CD4-positive, alpha-beta T cell treated with Interleukin-17A for 1 hour (primary cell): ENCODE measurements at places on chromosomes 4 and X.

DNA sequence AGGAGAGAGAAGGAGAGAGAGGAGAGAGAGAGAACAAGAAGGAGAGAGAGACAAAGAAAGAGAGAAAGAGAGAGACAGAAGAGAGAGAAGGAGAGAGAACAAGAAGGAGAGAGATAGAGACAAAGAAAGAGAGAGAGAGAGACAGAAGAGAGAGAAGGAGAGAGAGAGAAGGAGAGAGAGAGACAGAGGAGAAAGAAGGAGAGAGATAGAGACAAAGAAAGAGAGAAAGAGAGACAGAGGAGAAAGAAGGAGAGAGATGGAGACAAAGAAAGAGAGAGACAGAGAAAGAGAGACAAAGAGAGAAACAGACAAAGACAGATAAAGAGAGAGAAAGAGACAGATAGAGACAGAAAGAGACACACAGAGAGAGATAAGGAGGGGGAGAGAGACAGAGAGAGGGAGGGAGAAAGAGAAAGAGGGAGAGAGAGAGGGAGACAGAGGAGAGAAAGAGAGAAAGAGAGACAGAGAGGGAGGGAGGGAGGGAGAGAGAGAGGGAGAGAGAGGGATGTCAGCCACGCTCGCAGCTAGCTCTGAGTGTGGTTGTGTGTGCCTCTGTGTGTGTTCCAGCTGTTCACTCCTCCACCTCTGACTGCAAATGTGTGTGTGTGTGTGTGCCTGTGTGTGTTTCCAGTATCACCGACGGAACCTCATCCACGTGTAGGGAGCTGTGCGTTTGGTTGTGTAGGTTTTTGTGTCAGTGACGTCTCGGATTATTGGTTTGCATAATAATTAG lies 105.8 kb downstream of the CRLF2 start:
- DNase-seq, result no peak

- DNase-seq, result no peak
Observed at GRCh38 chrX:134727363-134727762, 69.1 kb upstream of the PLAC1 start.

- DNase-seq, result no peak
Observed at GRCh38 chr4:19623866-19624265, 627.8 kb upstream of the SLIT2 start.

GRCh38 chrX:20989361-20989760 lies 384.9 kb upstream of the CNKSR2 start:
- no peak for DNase-seq

DNA sequence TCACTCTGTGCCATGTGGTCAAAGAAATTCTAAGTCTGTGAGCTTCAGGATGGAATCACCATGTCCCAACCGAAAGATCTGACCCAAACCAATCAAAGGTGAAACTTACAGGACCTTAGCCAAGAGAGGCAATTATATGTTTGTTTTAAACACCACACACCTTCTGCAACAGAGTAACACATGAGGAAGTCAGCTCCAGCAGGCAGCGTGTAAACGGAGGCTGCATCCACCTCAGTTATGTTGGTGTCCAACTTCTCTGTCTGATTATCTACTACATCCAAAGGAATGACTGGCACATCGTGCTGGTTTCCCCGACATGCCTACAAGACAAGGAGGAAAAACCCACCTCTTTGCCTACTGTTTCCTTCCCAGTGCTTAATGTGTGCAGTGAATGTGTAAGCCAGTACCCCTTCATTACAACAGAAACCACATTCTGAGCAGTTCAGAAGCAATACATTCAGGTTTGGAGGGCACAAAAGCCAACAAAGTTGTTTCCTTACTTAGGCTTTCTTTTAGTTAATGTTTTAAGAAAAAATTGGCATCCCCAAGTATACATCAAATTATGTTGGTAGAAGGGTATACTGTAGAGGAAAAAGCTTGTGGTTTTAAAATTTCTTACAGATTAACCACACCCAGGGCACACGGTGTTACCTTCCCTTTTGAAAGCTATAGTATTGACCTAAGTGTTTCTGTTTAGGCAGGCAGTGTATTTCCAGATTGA lies 12.4 kb downstream of the CASP6 start:
- DNase-seq, result peak; percentile 45

GRCh38 chr4:15914291-15914690 lies 24.2 kb downstream of the FGFBP1 start:
- no peak for DNase-seq

- DNase-seq, result no peak
Observed at GRCh38 chrX:100695302-100695701, 36.6 kb downstream of the SYTL4 start.

- DNase-seq, result no peak
Observed at GRCh38 chr4:138948918-138949317, 66.7 kb upstream of the NOCT start.

- no peak for DNase-seq
Observed at GRCh38 chr4:81589262-81589661, 117.6 kb upstream of the RASGEF1B start.

DNA sequence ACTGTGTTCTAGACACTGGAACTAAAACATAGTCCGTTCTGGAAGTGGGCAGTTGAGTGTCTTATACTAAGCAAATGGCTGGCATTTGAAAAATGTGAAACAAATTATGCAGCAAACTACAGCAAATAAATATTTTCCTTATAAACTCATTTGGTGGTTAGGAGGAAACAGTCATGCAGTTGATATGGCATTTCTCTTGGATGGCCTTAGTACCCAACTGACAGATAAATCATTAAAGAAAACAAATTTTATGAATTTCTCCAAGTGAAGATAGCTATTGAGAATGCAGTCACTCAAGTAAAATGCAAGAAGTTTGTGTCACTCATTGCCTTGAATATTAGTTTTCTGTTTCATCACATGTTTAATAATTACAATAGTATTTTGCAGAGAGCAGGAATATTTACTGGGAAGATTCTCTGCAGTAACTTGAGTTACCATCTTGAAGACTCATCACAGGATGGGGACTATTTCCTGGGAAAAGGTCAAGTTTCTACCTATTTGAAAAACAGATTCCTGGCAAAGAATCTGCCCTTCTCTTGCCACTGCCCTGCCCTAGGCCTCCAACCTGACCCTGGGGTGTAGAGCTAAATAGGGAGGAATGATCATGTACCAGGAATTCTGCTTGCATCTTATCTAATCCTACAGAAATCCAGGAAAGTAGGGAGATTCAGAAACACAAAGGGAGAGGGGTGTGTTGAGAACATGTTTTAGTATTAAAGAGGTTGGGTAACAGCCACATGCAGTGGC lies 105.9 kb downstream of the SH3RF1 start:
- DNase-seq, result no peak

GRCh38 chrX:45783002-45783401 lies 582.3 kb upstream of the DIPK2B start:
- no peak for DNase-seq

GRCh38 chr4:188552741-188553275 lies 413.6 kb downstream of the TRIML1 start:
- no peak for DNase-seq

- peak; percentile 0 for DNase-seq
Observed at GRCh38 chrX:109533005-109533404, 3.6 kb upstream of the NXT2 start.

- peak; percentile 12 for DNase-seq
Observed at GRCh38 chrX:53440621-53441517, 6.7 kb upstream of the HSD17B10 start.

DNA sequence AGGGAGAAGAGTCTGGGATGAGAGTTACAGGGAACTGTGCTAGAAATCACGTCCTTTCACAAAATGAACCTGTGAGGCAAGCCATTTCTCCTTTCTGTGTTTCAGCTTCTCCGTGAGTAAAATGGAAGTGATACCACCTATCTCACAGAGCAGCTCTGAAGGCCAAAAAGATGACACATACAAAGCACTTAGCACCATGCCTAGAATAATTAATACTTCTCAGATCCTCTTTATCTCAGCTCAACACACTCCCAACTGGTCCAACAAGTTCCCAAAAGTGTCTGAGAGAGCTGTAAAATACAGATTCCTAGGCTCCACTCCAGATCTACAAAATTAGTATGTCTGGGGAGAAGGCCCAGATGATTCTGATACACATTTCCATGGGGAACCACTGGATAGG lies 38.3 kb downstream of the LHFPL1 start:
- DNase-seq, result no peak

- no peak for DNase-seq
Observed at GRCh38 chr4:133938061-133938460, 263.5 kb downstream of the PABPC4L start.

- no peak for DNase-seq
Observed at GRCh38 chr4:86497131-86497530, 97.0 kb upstream of the PTPN13 start.

GRCh38 chrX:5780821-5781220 lies 447.8 kb downstream of the NLGN4X start:
- no peak for DNase-seq

- no peak for DNase-seq
Observed at GRCh38 chrX:11530621-11531020, 135.1 kb downstream of the ARHGAP6 start.

DNA sequence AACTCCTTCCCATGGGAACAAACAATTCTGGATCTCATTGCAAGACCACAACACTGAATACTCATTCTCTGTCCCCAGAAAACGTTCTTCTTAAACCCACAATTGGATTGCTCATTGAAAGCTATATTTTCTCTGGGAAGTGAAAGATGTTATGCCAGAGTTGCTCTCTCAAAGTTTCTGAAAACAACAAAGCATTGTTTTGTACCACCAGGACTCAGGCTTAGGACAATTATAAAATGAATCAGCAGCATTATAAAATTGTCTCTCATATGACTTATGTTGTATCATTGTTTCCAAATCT lies 26.5 kb downstream of the TFDP3 start:
- no peak for DNase-seq

- no peak for DNase-seq
Observed at GRCh38 chr4:79857811-79858210, 215.2 kb downstream of the ANTXR2 start.

- no peak for DNase-seq
Observed at GRCh38 chr4:79512363-79512762, 104.3 kb upstream of the GK2 start.

GRCh38 chr4:158133551-158133950 lies 39.3 kb downstream of the GASK1B start:
- DNase-seq, result no peak

DNA sequence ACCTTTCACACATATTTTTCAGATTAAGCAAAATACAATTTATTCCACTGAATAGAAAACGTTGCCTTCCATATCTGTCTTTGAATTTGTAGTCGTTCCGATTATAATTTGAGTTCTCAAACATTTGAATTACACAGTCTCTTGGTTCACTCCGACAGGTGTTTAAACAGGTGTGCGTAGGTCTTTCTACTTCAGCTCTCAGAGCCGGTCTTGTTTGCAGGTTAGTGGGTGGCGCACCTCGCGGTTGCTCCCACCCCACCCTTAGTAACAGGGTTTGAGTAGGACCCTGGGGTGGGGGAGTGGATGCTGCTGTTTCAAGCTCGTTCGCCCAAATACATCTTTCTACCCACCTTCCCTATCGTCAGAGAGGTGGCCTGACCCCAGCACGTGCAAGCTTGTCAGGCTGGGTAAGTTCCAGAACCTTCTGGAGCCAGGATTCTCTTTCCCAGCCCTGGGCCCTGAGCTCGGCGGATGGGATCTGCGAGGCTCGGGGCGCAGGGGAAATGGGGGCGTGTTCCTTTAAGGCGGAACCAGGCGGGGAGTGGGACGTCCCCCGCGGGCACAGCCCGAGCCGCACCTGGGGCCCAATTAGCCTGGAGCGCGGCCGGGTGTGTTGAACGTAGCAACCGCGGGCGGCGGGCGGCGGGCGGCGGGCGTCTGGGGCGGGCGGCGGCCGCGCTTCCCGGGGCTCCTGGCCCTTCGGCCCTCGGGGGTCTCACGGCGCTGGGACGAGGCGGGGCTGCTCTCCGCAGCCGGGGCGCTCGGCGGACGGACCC lies at the start of gene FAM149A:
Gene FAM149A (plus strand): TSS at position 591 of the 776 bp plus-strand sequence.
- DNase-seq, result peak; percentile 26

- no peak for DNase-seq
Observed at GRCh38 chr4:52873861-52874343, 11.8 kb downstream of the RASL11B start.

- DNase-seq, result no peak
Observed at GRCh38 chr4:17597517-17597916, 16.9 kb upstream of the MED28 start.

GRCh38 chrX:133185119-133185518 lies 33.0 kb downstream of the TFDP3 start:
- no peak for DNase-seq
